NCI-H524 (cell line): ENCODE measurements at places on chromosomes 3 and 15.

- DNase-seq: no peak
These were observed 160.1 kb upstream of the ATP10A start for GRCh38 chr15:26023231-26023630.

DNA sequence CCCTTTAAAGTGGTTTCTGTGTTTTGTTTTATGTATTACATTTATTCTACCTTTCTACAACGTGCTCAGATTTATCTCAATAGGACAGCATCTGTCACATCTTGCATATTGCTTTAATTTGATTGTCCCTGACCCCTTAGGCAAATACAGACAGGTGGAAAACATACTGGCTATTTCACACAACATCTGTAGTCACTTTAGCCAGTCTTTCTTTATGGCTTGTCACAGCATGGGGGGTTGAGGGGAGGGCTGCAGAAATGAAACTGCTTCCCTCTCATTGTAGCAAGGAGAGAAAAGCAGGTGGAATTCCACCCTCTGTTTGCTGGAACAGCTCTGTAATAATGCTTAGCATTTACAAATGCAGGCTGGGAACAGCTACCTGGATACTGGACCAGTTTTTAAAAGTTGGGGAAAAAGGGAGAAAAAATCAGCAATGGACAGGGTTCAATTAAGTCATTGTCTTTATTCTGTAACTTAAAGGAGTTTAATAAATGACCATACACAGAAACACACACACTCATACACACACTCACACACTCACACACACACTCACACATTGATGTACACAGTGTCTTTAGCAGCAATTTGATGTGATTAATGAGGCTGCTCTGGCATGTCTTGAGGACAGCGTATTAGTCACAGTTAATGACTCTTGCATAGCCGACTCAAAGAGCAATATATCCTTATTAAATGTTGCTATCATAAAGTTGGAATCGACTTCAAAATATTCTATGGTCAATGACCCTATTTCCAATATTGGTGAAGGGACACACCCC, 283.7 kb upstream of the GBE1 start:
- peak; percentile 87 for DNase-seq

DNA sequence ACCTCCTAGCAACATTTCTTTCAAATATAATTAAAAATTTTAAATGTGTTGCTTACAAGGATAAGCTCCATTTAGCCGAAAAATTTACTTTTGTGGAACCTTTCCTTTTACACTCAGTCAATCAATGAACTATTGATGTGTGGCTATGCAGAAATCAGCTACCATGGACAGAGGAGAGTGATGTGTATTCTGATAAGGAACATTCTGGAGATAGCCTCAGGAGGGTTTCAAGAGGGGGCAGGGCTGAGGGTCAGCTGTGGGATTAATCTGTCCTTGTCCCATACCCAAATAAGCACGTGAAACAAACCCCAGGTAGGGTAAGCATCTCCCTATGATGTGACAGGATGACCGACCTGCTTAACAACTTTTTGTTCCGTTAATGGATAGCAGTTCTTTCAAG, 192.6 kb upstream of the PROK2 start:
- no peak for DNase-seq

DNA sequence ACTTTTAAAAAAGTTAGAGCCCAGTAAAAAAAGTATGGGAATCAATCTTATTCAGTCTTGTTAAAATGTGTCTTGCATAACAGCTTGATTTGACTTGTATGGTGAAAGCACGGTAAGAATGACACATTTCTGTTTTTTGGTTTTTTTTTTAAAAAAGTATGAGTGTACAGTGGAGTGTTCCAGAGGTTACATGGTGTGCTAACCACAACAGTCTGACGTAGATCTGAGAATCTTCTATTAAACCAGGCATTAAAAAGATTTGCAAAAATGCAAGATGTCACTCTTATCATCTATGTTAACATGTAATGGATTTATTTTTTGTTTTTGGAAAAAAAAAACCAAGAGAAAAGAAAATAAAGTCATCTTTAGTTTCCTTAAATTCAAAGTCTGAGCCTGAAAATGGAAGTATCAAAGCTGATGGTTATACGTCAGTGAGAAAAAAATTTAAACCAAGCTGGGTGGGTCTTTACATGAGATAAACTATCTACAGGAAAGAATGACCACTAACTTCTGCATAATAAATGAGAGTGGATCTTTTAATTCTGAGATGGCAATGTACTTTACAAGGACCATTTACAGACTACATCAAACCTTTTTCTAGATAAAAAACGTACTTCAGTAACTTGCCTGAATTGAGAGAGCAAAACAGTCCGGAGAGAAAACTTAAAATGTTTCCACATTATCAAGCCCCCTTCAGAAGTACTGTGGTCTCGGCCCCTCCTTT, 1.6 kb downstream of the GABPB1 start:
- DNase-seq: no peak

DNA sequence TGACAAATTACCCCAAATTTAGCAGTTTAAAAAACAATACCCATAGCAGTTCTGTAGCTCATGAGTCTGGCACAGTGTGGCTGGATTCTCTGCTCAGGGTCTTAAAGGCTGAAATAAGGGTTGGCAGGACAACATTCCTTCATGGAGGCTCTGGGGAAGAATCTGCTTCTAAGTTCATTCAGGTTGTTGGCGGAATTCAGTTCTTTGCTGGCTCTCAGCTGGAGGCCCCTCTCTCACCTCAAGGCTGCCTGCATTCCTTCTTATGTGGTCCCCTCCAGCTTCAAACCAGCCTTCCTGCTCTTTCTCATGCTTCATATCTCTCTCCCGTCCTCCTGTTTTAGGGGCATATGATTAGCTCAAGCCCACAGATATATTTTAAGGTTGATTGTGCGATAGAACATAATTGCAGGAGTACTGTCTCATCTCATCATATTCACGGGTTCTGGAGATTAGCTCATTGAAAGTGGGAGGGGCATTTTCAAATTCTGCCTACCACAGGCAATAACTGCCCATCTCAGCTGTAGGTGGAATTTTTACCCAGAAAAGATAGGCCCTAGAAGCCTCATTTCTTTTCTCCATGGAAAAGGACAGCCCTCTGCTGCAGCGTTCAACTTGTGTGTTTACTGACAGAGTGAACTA, 5.6 kb upstream of the ZBTB47 start:
- DNase-seq: no peak
